ENCODE measurements at places on chromosomes 3 and 15.

GRCh38 chr3:31377045-31377642 is 155.6 kb upstream of the STT3B start:
- DNase-seq, result peak; percentile 20

GRCh38 chr15:99507504-99508310 is 58.1 kb upstream of the MEF2A start:
- DNase-seq, result no peak

GRCh38 chr15:65845826-65846519 is 23.3 kb upstream of the RAB11A start:
- no peak for DNase-seq

GRCh38 chr3:189576486-189576885 is 54.7 kb upstream of the TP63 start:
- DNase-seq, result no peak

GRCh38 chr15:88060383-88060782 is 196.2 kb downstream of the NTRK3 start:
- DNase-seq, result no peak

- peak; percentile 31 for DNase-seq
Observed at GRCh38 chr3:107545680-107546120, 22.9 kb downstream of the BBX start.

GRCh38 chr3:53978386-53978785 is 86.7 kb upstream of the SELENOK start:
- DNase-seq, result no peak

- no peak for DNase-seq
Observed at GRCh38 chr3:140363801-140364200, 314.1 kb upstream of the TRIM42 start.

DNA sequence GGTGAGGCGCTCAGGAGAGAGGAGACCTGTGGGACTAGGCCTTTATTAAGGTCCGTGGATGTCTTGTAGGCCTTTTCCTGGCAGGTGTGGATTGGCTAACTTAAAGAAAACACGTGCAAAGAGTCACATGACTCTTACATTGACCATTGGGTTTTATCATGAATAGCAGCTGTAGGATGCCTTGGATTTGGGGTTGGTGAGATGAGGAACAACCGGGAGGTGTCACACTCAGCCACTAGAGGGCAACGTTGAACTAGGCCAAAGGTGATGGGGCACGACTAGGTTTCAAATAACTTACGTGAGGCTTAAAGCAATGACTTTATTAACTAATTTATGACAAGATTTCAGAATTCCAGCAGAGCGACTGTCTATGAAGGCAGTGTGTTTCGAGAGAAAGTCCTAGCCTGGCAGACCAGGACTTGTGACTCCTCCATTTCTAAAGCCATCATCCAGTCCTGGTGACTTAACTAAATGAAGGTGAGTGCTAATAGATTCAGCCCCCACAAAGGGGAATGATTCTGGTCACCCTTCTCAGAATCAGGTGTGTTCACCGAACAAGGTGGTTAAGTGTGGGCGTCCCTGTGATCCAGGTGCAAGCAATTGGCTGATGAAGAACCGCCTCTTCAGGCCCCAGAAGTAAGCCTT is 345.6 kb downstream of the MCTP2 start:
- DNase-seq, result no peak

- peak; percentile 82 for DNase-seq
Observed at GRCh38 chr3:37114251-37115145, 59.9 kb downstream of the LRRFIP2 start.

DNA sequence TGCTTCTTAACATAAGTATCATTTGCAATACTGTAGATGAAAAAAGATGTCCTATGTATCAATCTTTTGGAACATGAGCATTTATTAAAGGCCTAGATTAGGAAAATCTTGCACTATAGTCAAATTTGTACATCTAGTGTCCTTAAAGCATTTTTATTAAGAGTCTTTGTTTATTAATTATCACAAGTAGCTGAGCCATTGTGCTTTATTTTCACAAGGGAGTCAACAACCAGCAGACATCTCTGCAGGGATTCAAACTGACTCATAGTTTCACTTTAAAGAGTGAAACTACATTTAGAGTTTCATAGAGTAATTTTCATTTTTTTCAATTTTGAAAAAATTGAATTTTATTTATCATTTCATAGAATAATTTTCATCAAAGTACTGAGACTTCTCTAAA is 94.5 kb upstream of the EIF1B start:
- no peak for DNase-seq

- no peak for DNase-seq
Observed at GRCh38 chr15:72564091-72564490, 90.0 kb downstream of the ARIH1 start.

GRCh38 chr3:75329476-75330097 is 334.5 kb upstream of the FRG2C start:
- no peak for DNase-seq

DNA sequence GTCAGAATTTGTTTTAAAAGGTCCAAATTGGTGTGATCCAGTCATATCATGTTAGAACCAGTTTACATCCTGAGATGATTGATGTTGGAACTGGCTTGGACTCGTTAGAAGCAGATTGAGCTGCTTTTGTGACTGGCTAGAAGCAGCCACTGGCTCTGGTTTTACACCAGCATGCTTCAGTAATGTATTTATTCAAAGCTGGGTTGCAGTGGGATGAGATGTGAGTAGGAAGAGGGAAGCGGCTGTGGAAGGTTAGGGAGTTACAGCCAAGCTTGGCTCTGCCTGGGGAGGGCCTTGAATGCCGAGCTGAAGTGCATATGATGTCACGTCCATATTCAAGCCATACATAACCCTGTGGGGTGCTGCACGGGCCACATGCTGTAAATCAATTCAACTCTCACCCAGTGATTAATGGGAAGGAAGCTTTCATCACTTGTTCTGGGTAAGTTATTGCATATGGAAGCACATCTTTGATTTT is 104.0 kb upstream of the SMAD3 start:
- DNase-seq, result no peak

- no peak for DNase-seq
Observed at GRCh38 chr15:49610157-49610918, 10.3 kb downstream of the FAM227B start.

GRCh38 chr3:195352895-195353488 is 82.0 kb upstream of the XXYLT1 start:
- peak; percentile 89 for DNase-seq

GRCh38 chr3:141303481-141304223 is 64.7 kb upstream of the ZBTB38 start:
- peak; percentile 52 for DNase-seq

DNA sequence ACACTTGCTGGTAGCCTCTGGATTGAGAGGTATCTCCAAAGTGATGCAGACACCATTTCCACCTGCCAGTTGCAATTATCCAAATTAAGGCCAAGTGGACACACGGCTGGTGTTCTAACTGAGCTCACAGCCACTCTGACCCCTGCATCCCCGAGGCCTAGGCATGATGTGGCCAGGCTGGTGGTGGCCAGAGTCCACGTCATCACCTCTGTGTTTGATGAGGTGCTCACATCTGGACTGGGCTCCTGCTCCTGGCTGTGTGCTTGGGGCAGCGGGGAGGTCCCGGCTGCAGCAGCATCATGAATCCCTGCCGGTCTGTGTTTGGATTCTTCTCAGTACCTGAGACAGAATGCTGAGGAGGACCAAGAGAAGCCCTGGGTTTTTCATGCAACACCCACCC is 4.9 kb downstream of the OXTR start:
- DNase-seq, result no peak

GRCh38 chr15:40755812-40756208 is 756 bp upstream of the RMDN3 start:
- DNase-seq, result no peak

GRCh38 chr15:39908186-39908585 is 11.9 kb downstream of the GPR176 start:
- peak; percentile 81 for DNase-seq

- DNase-seq, result peak; percentile 41
Observed at GRCh38 chr3:131535596-131535995, 32.8 kb upstream of the MRPL3 start.

DNA sequence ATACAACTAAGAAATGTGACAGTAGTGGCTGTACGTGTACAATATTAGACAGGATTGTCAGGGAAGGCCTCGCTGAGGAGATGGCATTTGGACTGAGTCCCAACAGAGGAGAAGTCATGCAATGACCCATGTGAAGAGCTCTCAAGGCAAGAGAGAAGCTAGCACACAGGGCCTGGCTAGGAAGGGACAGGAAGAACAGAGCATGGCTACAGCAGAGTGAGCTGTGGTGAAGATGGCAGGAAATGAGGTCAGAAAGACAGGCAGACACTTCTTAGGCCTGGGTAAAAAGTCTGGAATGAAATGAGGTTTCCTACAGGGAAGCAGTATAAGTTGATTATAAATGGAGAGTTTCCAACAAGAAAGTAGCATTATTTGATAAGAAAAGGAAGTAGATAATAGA is 33.2 kb upstream of the LEKR1 start:
- DNase-seq, result no peak

GRCh38 chr3:139774560-139775302 is 97.0 kb upstream of the NMNAT3 start:
- no peak for DNase-seq

GRCh38 chr3:98602078-98602678 is 8.8 kb upstream of the CPOX start:
- DNase-seq, result peak; percentile 49

- no peak for DNase-seq
Observed at GRCh38 chr3:77672016-77672415, 632.1 kb downstream of the ROBO2 start.
